Activated CD4-positive, alpha-beta T cell treated with anti-CD3 and anti-CD28 coated beads for 36 hours (primary cell): ENCODE measurements at places on chromosomes 1 and 21. TPM values are rescaled to one million over a fixed set of nuclear protein-coding genes. Genes with fewer than 3 reads are reported as not detected.

TNFSF4 gene
- total RNA-seq = 0.33 TPM

UBXN10 gene
- total RNA-seq = 0.63 TPM

SLAMF8 gene
- 0.39 TPM for total RNA-seq

MPL gene
- not detected for total RNA-seq

C4BPB gene
- total RNA-seq = 1.4 TPM

DIRAS3 gene
- total RNA-seq = 0.16 TPM

ADAMTSL4 gene
- total RNA-seq = 0.28 TPM

WLS gene
- total RNA-seq = not detected

TSPAN1 gene
- total RNA-seq = not detected

AGO3 gene
- 23.3 TPM for total RNA-seq

HSD11B1 gene
- 5.7 TPM for total RNA-seq

IGSF3 gene
- total RNA-seq = 3.8 TPM

HSD3B2 gene
- not detected for total RNA-seq

STIL gene
- 33.9 TPM for total RNA-seq

CHRNB2 gene
- total RNA-seq = 0.07 TPM

PRKCZ gene
- 9.8 TPM for total RNA-seq

LEFTY2 gene
- not detected for total RNA-seq

CA6 gene
- not detected for total RNA-seq

DNA sequence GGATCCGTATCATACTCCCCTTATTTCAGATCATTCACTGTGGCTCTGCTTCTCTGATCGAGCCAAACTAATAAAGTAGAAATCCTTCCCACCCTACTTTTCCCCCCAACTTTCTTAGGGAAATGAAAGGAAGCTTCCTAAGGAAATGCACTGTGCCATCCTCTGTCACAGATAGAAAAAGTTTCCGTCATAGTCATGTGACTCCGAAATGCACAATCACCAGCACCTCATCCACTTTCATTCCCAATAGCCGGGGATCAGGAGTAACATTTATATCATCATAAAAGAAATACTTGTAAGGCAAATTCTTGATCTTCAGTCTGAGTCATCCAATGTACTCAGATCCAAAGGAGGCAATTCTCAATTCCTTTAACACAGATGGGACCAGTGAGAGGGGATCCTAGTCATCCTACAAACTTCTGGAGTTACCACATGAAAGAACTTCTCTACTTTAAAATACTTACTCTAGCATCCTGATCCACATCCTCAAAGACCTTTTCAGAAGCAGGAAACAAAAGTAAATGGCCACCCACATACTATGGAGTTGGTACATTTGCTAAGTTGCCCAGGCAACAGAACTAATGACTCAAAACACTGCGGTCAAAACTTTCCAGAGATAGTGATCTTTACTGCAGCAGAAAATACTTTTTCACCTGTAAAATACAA is 97.8 kb upstream of the ZC3H11B start:
- H3K36me3 ChIP-seq = no peaks in the 10 kb centered on the region
- DNase-seq = no peak
- H3K4me1 ChIP-seq = no peaks in the 10 kb centered on the region
- no peak overlapping the region for H3K4me3 ChIP-seq
- H3K27ac ChIP-seq = no peak overlapping the region

GRCh38 chr1:108880850-108881249 is 4.1 kb downstream of the GPSM2 start:
- no peaks in the 10 kb centered on the region for H3K36me3 ChIP-seq
- no peak overlapping the region for H3K4me3 ChIP-seq
- peaks cover 5% of the 10 kb centered on the region for H3K4me1 ChIP-seq
- H3K27me3 ChIP-seq = peaks cover 3% of the 10 kb centered on the region

GRCh38 chr1:84540759-84541158 is 33.5 kb downstream of the CTBS start:
- no peak overlapping the region for H3K4me3 ChIP-seq
- DNase-seq = no peak
- peaks cover 17% of the 10 kb centered on the region for H3K36me3 ChIP-seq

GRCh38 chr21:34148826-34149558 is 75.6 kb downstream of the MRPS6 start:
- no peak for DNase-seq
- peaks cover 11% of the 10 kb centered on the region for H3K4me1 ChIP-seq
- H3K4me3 ChIP-seq = no peak overlapping the region
- H3K27ac ChIP-seq = no peak overlapping the region

DNA sequence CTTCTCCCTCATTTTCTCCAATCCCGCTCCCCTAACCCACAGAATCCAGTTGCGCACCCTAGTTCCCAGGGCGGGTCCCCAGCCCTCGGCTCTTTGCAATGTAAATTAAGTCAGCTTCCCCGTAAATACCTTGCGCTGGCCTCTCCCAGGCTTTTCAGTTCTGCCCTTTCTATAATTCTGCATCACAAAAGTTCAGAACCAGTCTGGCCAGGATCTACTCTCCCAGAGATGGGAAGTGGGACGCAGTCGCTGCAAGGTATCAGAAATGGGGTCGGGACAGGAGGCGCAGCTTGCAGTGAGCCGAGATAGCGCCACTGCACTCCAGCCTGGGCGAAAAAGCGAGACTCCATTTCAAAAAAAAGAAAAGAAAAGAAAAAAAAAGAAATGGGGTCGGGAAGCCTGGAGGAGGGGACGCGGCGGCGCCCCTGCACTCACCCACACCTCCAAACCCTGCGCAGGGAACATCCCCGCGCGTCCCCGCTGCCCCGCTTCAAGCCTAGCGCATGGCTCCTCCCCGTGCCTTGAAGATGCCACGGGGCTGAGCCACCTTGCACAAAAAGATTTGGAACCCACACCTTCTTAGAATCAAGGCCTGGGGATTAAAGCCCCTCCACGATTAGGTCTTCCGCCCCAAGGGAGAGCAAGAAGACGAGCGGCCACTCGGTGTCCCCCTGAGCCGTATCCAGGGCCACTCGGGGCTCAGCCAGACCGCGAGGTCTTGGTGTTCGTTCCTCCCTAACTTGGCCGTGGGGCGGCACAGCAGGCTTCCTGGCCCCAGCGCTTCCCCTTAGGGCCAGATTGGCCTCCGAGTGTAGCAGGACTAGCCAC is 27.2 kb upstream of the ITLN2 start:
- H3K4me1 ChIP-seq = peaks cover 3% of the 10 kb centered on the region
- peak overlapping the region; percentile 60 for H3K4me3 ChIP-seq
- H3K27ac ChIP-seq = no peak overlapping the region
- DNase-seq = peak; percentile 35

- peaks cover 17% of the 10 kb centered on the region for H3K27me3 ChIP-seq
- no peak for DNase-seq
- no peak overlapping the region for H3K4me3 ChIP-seq
- no peak overlapping the region for H3K27ac ChIP-seq
- no peaks in the 10 kb centered on the region for H3K4me1 ChIP-seq
- no peaks in the 10 kb centered on the region for H3K36me3 ChIP-seq
These were observed 126.9 kb downstream of the NOS1AP start for GRCh38 chr1:162196387-162196786.

GRCh38 chr1:179231923-179232322 is 2.4 kb upstream of the ABL2 start:
- no peak for DNase-seq
- peaks cover 28% of the 10 kb centered on the region for H3K4me1 ChIP-seq
- H3K27me3 ChIP-seq = no peaks in the 10 kb centered on the region
- peaks cover 6% of the 10 kb centered on the region for H3K36me3 ChIP-seq
- H3K4me3 ChIP-seq = no peak overlapping the region

- DNase-seq = peak; percentile 91
- H3K4me3 ChIP-seq = peak overlapping the region; percentile 70
- H3K4me1 ChIP-seq = peaks cover 84% of the 10 kb centered on the region
- peak overlapping the region; percentile 100 for H3K27ac ChIP-seq
- peaks cover 35% of the 10 kb centered on the region for H3K36me3 ChIP-seq
These were observed 32.7 kb upstream of the ATP5PO start for GRCh38 chr21:33948096-33948950.

GRCh38 chr1:56864430-56864829 is 9.8 kb downstream of the C8A start:
- H3K36me3 ChIP-seq = no peaks in the 10 kb centered on the region
- H3K4me1 ChIP-seq = no peaks in the 10 kb centered on the region
- no peak for DNase-seq
- peaks cover 15% of the 10 kb centered on the region for H3K27me3 ChIP-seq
- H3K4me3 ChIP-seq = no peak overlapping the region

- H3K36me3 ChIP-seq = no peaks in the 10 kb centered on the region
- no peak overlapping the region for H3K27ac ChIP-seq
- no peaks in the 10 kb centered on the region for H3K27me3 ChIP-seq
- no peak for DNase-seq
- H3K4me1 ChIP-seq = no peaks in the 10 kb centered on the region
These were observed 37.4 kb upstream of the RGS16 start for GRCh38 chr1:182641561-182641960.

DNA sequence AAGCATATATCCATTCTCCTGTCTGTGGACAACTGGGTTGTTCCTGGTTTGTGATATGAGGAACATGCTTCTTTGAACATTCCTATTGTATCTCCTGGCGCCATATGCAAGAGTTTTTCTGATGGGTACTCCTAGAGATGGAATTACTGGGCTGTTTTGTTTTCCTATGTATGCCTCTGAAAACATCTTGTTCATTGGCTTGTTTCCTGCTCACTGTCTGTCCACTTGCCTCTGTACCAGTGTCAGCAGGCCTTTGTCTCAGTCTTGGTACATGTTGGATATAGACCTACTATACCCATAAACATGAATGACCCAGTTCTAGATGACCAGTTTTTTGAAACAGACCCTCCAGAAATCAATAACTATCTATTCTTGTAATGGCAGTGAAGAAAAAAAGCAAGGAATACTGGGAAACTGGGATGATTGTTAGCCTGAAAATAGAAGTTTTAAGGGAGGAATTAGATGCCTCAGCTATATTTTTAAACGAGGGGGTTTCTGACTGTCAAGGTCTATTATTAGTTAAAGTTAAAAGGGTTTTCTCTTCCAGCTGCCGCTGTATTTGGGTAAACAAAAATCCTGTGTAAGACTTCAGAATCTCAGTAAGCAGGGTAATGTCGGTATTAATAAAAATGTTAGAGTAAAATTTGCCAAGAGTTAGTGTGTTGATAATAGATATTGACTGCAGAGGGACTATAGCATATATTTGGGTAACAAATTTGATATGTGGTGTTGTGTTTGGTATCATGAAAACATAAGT is 103.6 kb downstream of the RYR2 start:
- no peak for DNase-seq
- H3K4me3 ChIP-seq = no peak overlapping the region
- peaks cover 2% of the 10 kb centered on the region for H3K27me3 ChIP-seq
- no peaks in the 10 kb centered on the region for H3K4me1 ChIP-seq

GRCh38 chr1:21685946-21686678 is 17.0 kb upstream of the RAP1GAP start:
- no peak overlapping the region for H3K4me3 ChIP-seq
- no peaks in the 10 kb centered on the region for H3K27me3 ChIP-seq
- H3K27ac ChIP-seq = no peak overlapping the region
- DNase-seq = no peak
- H3K4me1 ChIP-seq = no peaks in the 10 kb centered on the region

DNA sequence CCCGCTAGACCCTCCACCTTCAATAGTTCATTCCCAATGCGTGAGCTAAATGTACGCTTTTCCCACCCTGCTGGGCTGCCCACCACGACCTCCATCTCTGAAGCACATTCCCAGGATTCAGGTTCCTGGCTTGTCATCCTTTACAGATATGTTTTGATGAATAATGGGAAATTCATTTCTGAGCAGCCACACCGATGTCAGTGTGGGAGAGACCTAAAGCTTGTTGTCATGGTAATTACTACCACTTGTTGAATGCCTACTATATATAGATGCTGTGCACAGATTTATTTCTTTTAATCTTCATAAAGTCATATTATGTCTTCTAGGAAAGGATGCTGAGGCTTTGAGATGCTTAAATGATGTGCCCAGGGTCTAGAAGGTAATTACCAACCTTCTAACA is 8.0 kb downstream of the RCSD1 start:
- no peaks in the 10 kb centered on the region for H3K27me3 ChIP-seq
- H3K36me3 ChIP-seq = peaks cover 56% of the 10 kb centered on the region
- H3K4me1 ChIP-seq = peaks cover 95% of the 10 kb centered on the region
- DNase-seq = no peak

- no peaks in the 10 kb centered on the region for H3K4me1 ChIP-seq
- H3K27ac ChIP-seq = no peak overlapping the region
- no peak for DNase-seq
- no peak overlapping the region for H3K4me3 ChIP-seq
These were observed 85.6 kb downstream of the RGS7 start for GRCh38 chr1:241271427-241271826.

DNA sequence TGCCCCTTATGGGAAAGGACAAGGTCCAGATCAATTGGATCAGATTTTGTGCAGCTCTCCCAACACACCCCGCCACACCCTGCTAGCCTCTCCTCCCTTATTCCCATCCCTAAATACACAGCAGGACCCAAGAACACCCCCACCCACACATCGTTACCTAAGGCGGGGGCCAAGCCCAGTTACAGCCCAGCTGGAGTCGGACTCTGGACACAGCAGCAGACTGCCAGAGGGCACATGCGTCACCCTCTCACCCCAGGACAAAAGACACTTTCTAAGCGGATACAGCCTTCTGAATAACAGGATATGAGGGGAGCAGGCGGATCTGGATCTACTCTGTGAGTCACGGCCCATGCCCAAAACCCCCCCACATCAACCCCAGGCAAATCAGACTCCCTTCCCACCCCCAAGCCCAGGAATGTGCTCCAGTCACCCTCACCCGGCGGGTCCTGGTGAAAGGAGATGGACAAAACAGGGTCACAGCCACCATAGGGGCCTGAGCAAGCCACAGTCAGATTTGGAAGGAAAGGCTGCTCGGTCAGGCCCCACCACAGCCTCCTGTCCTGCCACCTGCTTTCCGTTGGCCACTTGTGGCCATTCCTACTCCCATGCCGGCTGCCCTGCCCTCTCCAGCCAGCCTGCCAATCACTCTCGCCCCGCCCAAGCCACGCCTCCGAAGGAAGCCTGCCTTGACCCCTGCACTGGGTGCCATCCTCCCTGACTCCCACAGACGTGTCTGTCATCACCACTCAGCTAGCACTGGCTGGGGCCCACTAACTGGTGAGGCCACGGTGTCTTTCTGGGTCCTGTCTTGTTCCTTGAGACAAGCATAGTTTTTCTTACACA is 4.0 kb downstream of the S100A16 start:
- no peaks in the 10 kb centered on the region for H3K27me3 ChIP-seq
- no peak for DNase-seq
- no peak overlapping the region for H3K27ac ChIP-seq
- no peaks in the 10 kb centered on the region for H3K36me3 ChIP-seq
- H3K4me3 ChIP-seq = no peak overlapping the region

DNA sequence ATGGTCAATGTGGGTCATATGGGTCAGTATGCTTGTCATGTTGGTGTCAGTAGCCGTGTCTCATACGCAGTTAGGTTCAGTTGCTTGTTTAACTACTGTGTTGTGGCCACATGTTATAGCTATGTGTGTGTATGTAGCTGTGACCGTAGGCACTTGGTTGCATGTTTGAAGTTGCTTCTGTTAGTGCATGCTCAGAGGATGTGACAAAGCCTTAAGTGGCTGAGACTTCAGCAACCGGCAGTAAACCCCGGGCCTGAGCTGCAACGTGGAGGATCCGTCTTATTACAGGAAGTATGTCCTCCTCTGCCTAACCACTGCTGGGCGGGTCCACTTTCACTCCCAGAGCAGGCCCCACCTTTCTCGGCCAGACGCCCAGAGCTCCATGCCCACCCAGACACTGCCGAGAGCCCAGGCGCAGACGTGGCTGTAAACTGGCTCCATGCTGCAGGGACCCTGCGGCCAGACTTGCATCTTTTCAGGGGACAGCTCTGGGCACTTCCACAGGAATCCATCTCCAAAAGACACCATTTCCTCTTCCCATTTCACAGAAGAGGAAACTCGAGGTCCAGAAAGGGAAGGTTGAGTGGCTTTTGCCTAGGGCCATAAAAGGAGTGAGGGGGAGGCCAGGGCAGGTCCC is 2.2 kb downstream of the TCEA3 start:
- DNase-seq = peak; percentile 68
- H3K4me1 ChIP-seq = peaks cover 22% of the 10 kb centered on the region
- no peak overlapping the region for H3K4me3 ChIP-seq
- no peaks in the 10 kb centered on the region for H3K36me3 ChIP-seq
- peak overlapping the region; percentile 22 for H3K27ac ChIP-seq
